ENCODE measurements at places on chromosomes 5 and 9. TPM values are rescaled to one million over a fixed set of nuclear protein-coding genes. Genes with fewer than 3 reads are reported as not detected.

DNA sequence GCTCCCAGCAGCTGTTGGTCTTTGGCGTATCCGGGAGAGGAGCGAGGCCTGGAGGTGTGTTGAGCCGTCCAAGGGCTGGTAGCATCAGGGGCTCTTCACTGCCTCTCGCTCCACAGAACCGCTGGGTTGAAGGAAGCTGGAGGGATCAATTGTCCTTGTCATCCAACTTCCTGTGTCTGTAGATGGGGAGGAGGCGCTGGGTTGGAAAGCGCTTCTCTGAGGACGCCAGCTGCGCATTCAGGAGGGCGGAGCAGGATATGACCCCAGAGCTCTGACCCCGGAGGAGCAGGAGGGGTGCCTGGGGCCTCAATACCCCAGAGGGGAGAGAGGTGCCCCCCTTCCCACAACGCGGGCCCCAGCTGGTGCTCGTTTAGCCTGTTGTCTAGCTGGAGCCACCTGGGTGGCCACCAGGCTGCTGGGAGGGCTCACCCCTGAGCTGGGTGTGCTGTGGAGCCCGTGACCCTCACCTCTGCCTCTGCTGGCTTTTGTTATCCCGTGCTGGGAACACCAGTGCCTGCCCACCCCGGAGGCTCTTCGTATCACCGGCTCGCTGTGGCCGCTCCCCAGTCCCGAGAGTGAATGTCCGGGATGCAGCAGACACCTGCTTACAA lies 2.0 kb upstream of the DBH start:
- no peak for DNase-seq

DNA sequence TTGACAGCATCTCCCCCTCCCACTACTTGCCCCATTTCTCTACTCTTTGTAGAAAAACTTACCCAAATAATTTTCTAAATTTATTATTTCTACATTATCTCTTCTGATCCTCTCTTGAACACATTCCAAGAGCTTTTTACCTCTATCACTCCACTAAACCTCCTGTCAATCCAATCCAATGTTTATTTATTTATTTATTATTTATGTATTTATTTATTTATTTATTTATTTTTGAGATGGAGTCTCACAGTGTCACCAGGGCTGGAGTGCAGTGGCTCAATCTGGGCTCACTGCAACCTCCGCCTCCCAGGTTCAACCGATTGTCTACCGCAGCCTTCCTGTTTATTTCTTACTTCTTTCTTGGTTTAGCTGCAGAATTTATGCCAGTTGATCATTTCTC lies 178.5 kb upstream of the GAS1 start:
- DNase-seq, result no peak

DNA sequence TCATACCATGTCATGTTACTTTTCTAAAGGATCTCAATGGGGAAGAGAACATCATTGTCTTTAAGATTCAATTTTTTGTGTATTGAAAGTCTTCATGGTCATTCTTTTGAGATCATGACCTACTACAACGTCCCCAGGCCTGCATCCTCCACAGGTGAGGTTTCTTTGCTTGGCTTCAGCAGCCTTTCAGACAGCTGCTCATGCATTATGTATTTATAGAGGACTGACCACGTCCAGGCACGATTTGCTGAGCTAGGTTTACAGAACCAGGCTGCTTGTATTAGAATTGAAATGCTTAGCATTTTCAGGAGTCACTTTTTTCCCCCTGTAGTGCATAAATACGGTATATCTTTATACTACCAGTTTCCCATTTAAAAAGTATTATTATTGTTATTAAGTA lies 70.4 kb downstream of the LIX1 start:
- no peak for DNase-seq

DNA sequence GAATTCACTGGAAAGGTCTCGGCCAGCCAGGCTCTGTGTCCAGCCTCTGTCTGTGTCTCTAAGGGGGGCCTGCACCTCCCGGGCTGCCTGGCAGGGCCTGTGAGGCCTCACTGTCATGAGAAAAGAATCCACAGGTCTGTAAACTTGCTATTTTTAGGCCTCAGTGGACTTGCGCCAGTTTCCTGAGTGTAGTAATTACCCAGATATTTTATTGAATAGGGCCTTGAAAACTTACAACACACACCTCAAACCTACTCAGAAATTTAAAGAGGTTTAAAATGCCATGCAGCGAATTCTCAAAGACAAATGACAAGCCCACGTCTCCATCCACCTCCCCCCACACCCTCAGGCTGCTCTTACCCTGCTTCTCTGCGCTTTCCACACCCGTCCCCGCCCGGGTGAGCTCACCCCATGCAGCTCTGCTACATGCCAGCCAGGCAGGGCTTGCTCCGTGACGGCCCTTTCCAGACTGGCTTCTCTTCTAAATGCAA lies 8.8 kb upstream of the TENT4A start:
- DNase-seq, result peak; percentile 77

- no peak for DNase-seq
Measured at GRCh38 chr9:13264788-13265187, 14.7 kb downstream of the MPDZ start.

GRCh38 chr5:136123236-136123768 lies 9.3 kb upstream of the SMAD5 start:
- no peak for DNase-seq

DNA sequence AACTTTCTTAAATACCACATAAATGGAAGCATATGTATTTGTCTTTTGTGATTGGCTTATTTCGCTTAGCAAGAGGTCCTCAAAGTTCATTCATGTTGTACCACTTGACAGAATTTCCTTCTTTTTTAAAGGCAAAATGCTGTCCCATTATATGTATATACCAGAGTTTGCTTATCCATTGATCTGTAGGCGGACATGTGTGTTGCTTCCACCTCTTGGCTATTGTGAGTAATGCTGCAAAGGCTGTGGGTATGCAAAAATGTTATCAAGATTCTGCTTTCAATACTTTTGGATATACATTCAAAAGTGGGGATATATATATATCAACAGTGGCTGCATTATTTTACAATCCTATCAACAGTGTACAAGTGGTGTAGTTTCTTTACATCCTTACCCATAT lies 271.0 kb downstream of the PRR16 start:
- DNase-seq, result no peak

- no peak for DNase-seq
Measured at GRCh38 chr5:42064821-42065220, 139.7 kb downstream of the FBXO4 start.

- DNase-seq, result no peak
Measured at GRCh38 chr5:132436936-132437335, 53.6 kb downstream of the IRF1 start.

DNA sequence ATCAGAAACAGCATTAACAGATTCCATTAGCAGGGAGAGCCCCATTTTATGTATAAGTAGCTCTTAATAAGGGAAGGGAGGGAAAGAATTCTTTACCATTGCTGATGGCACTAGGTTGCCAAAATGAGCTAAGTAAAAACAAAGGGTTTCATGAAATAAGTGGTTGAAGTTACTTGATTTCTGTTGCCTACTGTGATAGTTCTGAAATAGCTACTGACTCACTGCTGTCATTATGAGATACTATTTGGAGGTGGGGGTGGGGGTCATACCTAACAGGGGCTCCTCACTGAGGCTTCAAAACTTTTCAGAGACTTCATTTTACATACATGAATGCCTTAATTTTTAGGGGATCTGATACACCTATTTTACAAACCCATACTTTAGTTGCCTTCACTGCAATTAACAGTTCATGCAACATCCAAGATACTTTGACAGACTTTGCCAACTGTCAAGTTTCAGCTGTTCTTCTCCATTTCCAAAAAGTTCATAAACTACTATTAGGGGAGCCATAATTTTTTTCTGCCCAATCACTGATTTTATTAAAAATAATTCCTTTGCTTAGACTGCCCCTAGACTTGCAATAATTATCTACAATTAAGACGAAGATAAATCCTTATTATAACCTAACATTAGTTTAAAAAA lies 4.6 kb downstream of the HOMER1 start:
- DNase-seq, result no peak

DNA sequence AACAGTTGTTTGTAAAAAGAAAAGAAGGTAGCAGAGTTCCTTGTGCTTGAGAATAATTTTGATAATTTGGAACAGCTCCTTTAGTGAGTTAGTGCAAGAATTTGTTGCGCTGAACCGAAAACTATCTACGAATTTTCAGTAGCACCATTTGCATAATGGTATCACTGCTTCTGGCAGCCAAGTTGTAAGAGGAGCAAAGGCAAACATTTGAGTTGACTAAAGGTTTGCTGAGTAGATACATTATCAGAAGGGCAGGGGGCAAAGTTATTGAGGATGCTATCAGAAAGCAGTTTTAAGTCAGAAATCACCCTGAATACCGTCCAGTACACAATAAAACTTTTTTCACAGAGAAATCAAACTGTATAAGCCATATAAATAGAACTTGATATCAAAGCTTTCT lies 181.5 kb upstream of the MOCS2 start:
- no peak for DNase-seq

DNA sequence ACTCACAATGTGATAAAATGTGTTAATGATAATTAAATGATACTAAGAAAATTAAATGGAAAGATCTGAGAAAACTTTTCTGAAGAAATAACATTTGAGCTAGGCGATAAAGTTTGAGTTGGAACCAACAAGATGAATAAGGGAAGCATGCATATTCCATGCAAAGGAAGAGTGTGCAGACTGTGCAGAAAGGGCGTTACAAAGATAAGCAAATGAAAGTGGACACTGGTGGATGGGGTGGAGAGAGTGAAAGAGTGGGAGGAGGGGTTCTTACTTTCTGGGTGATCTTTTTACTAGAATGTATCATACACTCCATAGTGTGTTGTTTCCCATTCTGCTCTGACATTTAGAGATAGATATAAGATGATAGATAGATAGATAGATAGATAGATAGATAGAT lies 138.7 kb downstream of the HTR1A start:
- no peak for DNase-seq

Gene FIBCD1
- total RNA-seq, result 0.24 TPM

Gene NEURL1B
- total RNA-seq, result 23.1 TPM

Gene PCDHA6
- not detected for total RNA-seq

Gene SHISAL2B
- not detected for total RNA-seq

Gene RPL7A
- 1,028 TPM for total RNA-seq

Gene DNAJB5
- total RNA-seq, result 75.7 TPM

Gene MARCHF6
- 186 TPM for total RNA-seq

Data from right cardiac atrium (tissue), 5 donors.